Spinal cord (tissue), 10 donors: ENCODE measurements at places on chromosomes 1 and 21.
A peak's percentile ranks its signal among the peaks of the same experiment; 100 is the strongest.

- H3K36me3 ChIP-seq, result no peaks in the 10 kb centered on the region
- H3K4me1 ChIP-seq, result peaks cover 5% of the 10 kb centered on the region
- no peak overlapping the region for H3K4me3 ChIP-seq
- peak; percentile 44 for DNase-seq
Observed at GRCh38 chr1:167057241-167057688, 32.9 kb downstream of the GPA33 start.

DNA sequence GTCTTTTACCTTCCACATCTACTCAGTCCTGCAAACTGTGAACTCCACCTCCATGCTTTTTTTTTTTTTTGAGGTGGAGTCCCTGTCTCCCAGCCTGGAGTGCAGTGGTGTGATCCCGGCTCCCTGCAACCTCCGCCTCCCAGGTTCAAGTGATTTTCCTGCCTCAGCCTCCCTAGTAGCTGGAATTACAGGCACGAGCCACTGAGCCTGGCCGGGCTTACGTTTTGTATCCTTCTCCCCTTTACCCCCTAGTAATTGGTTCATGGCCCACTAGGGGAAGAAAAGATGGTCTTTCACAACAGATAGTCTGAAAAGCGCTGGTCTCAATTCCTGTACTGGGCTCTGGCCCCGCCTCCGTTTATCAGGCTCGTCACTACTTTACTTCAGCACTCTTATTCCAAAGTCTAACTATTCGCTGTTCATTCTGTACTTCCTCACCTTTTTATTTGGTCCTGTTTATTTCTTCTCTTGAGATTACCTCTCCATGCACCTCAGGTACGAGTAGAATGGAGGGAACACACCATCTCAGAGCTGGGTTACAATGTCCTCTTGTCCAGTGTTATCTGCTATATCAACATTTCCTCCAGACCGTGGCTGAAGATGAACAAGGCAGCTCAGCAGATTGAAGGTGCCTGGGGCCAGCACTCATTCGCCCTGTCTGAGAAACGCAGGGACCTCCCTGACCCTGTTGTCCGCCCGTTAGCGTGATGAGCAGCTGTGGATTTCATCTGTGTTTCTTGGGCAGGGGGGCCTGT, 16.2 kb downstream of the CNST start:
- H3K27me3 ChIP-seq, result no peaks in the 10 kb centered on the region
- DNase-seq, result no peak
- no peaks in the 10 kb centered on the region for H3K36me3 ChIP-seq
- H3K27ac ChIP-seq, result no peak overlapping the region
- H3K4me1 ChIP-seq, result no peaks in the 10 kb centered on the region

DNA sequence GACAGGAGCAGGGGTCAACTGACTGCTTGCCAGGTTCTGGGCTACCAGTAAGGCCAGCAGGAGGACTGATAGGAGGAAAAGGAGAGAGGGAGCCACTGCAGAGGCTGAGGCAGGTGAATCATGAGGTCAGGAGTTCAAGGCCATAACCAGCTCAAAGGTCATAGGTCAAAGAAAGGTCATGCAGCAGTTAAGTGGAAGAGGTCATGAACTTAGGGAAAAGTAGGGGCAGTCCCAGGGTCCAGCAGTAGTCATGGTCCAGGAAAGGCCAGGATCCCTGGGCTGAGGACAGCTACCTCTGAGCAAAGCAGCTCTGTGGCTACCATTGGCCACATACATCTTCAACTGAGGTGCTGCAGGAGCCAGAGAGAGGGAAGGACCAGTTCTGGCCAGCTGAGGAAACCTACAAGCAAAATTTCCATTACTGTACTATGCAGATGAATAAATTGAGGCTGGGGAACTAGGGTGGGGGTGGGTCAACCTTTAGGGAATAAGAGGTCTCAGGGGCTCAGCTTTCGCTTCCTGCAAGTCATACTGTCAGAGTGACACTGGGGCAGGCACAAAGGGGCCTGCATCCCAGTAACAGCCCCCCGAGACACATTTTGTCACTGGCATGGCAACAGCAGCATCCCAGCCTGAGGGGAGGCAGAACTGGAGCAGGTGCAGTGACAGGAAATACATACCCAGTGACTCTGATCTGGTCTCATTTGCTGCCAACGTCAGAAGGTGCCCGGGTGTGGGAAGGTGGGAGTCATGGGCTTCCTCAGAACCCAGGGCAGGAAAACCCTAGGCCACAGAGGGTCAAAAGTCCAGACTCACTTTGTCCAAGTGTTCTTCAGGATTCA, 5.2 kb upstream of the INPP5B start:
- H3K4me1 ChIP-seq, result peaks cover 4% of the 10 kb centered on the region
- H3K27me3 ChIP-seq, result no peaks in the 10 kb centered on the region
- H3K36me3 ChIP-seq, result peaks cover 14% of the 10 kb centered on the region
- no peak overlapping the region for H3K27ac ChIP-seq
- H3K4me3 ChIP-seq, result no peak overlapping the region
- DNase-seq, result no peak

DNA sequence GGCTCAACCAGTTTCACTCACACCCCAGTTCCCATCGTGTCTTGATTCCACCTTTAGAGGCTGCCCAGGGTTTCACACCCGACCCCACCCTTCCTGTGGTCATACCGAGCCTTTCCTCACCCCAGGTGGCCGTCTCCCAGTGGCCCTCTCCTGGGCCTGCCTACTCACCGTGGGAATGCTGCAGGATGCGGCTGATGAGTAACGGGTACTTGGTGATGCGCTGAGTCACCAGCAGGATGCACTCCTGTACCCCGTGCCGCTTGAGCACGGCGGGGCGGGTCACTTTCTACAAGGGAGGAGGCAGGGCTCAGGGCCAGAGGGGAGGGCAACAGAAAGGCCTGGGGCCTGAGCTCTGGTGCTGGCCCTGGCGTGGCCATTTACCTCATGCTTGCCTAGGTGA, 16.4 kb downstream of the ARHGEF2 start:
- H3K4me1 ChIP-seq, result peaks cover 25% of the 10 kb centered on the region
- no peak overlapping the region for H3K4me3 ChIP-seq
- no peak overlapping the region for H3K27ac ChIP-seq
- no peak for DNase-seq

- no peaks in the 10 kb centered on the region for H3K36me3 ChIP-seq
- H3K4me1 ChIP-seq, result no peaks in the 10 kb centered on the region
- no peak overlapping the region for H3K4me3 ChIP-seq
- H3K27ac ChIP-seq, result no peak overlapping the region
Observed at GRCh38 chr21:15825700-15826099, 95.9 kb downstream of the USP25 start.

- no peak for DNase-seq
- no peaks in the 10 kb centered on the region for H3K36me3 ChIP-seq
- no peak overlapping the region for H3K4me3 ChIP-seq
Observed at GRCh38 chr1:207461649-207462048, 7.5 kb downstream of the CR2 start.

GRCh38 chr1:68166348-68166747, 66.0 kb downstream of the WLS start:
- no peak overlapping the region for H3K4me3 ChIP-seq
- no peak overlapping the region for H3K27ac ChIP-seq
- DNase-seq, result no peak
- peaks cover 7% of the 10 kb centered on the region for H3K36me3 ChIP-seq
